ENCODE measurements at places on chromosomes 12 and 14. TPM values are rescaled to one million over a fixed set of nuclear protein-coding genes. Genes with fewer than 3 reads are reported as not detected.

GRCh38 chr12:52249511-52250047 is 16.5 kb downstream of the KRT7 start:
- H3K36me3 ChIP-seq = no peaks in the 10 kb centered on the region
- no peaks in the 10 kb centered on the region for H3K27me3 ChIP-seq
- H3K27ac ChIP-seq = no peak overlapping the region

- H3K27ac ChIP-seq = no peak overlapping the region
- H3K27me3 ChIP-seq = no peaks in the 10 kb centered on the region
- DNase-seq = no peak
- no peaks in the 10 kb centered on the region for H3K36me3 ChIP-seq
- no peak overlapping the region for H3K4me3 ChIP-seq
- H3K4me1 ChIP-seq = no peaks in the 10 kb centered on the region
Observed at GRCh38 chr12:1443421-1444141, 150.8 kb downstream of the FBXL14 start.

DNA sequence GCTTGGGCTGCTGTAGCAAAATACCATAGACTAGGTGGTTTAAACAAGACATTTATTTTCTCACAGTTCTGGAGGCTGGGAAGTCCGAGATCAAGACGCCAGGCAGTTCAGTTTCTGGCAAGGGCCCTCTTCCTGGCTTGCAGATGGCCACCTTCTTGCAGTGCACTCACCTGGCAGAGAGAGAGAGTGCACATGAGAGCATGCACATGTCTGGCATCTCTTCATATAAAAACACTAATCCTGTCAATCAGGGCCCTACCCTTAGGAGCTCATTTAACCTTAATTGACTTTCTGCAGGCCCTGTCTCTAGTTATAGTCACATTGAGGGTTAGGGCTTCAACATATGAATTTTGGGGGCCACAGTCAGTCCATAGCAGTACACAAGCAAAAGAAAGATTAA is 12.4 kb upstream of the EVL start:
- H3K36me3 ChIP-seq = no peaks in the 10 kb centered on the region
- no peak overlapping the region for H3K4me3 ChIP-seq
- no peak for DNase-seq
- H3K27me3 ChIP-seq = no peaks in the 10 kb centered on the region

GRCh38 chr12:119157528-119157927 is 21.2 kb upstream of the HSPB8 start:
- H3K4me3 ChIP-seq = no peak overlapping the region
- H3K36me3 ChIP-seq = no peaks in the 10 kb centered on the region
- no peaks in the 10 kb centered on the region for H3K4me1 ChIP-seq
- no peak overlapping the region for H3K27ac ChIP-seq
- DNase-seq = no peak
- no peaks in the 10 kb centered on the region for H3K27me3 ChIP-seq

DNA sequence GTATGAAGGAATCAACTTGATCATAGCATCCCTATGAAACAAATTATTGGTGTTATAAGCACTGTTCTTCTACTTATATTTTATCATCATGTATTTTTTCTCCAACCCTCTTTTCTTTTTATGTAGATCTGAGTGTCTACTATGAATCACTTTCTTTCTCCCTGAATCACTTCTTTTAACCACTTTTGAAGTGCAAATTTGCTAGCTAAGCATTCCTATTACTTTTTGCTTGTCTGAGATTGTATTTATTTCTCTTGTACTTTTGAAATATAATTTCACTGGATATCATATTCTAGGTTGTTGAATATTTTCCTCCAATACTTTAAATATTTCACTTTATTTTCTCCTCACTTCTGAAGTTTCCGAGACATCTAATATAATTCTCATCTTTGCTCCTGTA is 1282.3 kb upstream of the FLRT2 start:
- no peaks in the 10 kb centered on the region for H3K36me3 ChIP-seq
- H3K27ac ChIP-seq = no peak overlapping the region

- H3K4me1 ChIP-seq = no peaks in the 10 kb centered on the region
- H3K27ac ChIP-seq = no peak overlapping the region
- no peaks in the 10 kb centered on the region for H3K36me3 ChIP-seq
- H3K27me3 ChIP-seq = no peaks in the 10 kb centered on the region
- H3K4me3 ChIP-seq = no peak overlapping the region
Observed at GRCh38 chr12:68439368-68440045, 107.3 kb upstream of the MDM1 start.

GRCh38 chr14:91397965-91398591 is 19.5 kb downstream of the CCDC88C start:
- no peak overlapping the region for H3K27ac ChIP-seq
- H3K36me3 ChIP-seq = no peaks in the 10 kb centered on the region
- H3K27me3 ChIP-seq = no peaks in the 10 kb centered on the region

- no peak for DNase-seq
- no peak overlapping the region for H3K4me3 ChIP-seq
- H3K36me3 ChIP-seq = peaks cover 2% of the 10 kb centered on the region
- no peaks in the 10 kb centered on the region for H3K4me1 ChIP-seq
- no peaks in the 10 kb centered on the region for H3K27me3 ChIP-seq
- no peak overlapping the region for H3K27ac ChIP-seq
Observed at GRCh38 chr12:47969845-47970244, 6.4 kb downstream of the TMEM106C start.

GRCh38 chr14:91417983-91418386 is 365 bp upstream of the CCDC88C start:
- peak overlapping the region; percentile 23 for H3K27ac ChIP-seq
- H3K4me3 ChIP-seq = no peak overlapping the region
- H3K36me3 ChIP-seq = peaks cover 3% of the 10 kb centered on the region
- H3K4me1 ChIP-seq = peaks cover 25% of the 10 kb centered on the region
- no peak for DNase-seq

GRCh38 chr12:55718015-55718414 is 2.2 kb downstream of the BLOC1S1 start:
- H3K4me1 ChIP-seq = peaks cover 28% of the 10 kb centered on the region
- DNase-seq = no peak
- H3K36me3 ChIP-seq = no peaks in the 10 kb centered on the region
- H3K27ac ChIP-seq = no peak overlapping the region

GRCh38 chr14:65301862-65302539 is 110.5 kb upstream of the FUT8 start:
- no peak overlapping the region for H3K4me3 ChIP-seq
- no peaks in the 10 kb centered on the region for H3K4me1 ChIP-seq
- DNase-seq = no peak
- H3K27me3 ChIP-seq = no peaks in the 10 kb centered on the region
- H3K27ac ChIP-seq = no peak overlapping the region

DNA sequence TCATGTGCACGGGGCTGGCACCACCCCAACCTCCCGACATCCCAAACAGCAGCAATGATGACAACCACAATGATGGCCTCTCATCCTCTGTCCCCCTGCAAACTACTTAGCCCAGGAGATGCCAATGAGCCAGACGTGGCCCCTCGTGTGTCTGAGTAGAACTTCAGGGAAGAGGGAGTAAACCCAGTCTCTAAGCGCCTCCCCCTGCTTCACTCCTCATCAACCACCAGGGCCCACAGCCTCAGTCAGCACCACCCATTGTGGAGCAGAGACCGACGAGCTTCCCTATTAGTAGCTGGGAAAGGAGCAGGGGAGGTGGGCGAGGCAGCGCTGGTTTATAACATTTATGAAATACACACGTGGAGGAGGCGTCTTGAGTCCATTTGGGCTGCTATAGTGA is 182.7 kb upstream of the SFSWAP start:
- H3K27ac ChIP-seq = no peak overlapping the region
- H3K36me3 ChIP-seq = no peaks in the 10 kb centered on the region
- H3K27me3 ChIP-seq = no peaks in the 10 kb centered on the region

DNA sequence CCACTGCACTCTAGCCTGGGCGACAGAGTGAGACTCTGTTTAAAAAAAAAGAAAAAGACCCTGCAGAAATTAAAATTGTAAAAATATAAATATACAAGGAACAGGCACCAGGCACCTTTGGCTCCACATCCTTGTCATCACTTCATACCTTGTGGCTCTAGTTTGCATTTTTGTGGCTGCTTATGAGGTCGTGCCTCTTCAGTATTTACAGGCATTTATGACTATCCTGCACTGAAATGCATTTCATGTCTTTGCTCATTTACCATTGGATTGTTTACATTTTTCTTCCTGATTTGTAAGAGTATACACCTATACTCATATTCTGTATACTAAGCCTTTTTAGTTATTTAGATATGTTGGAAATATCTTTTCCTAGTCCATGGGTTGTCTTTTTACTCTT is 20.1 kb downstream of the BICD1 start:
- no peak overlapping the region for H3K27ac ChIP-seq
- no peaks in the 10 kb centered on the region for H3K27me3 ChIP-seq
- DNase-seq = no peak
- H3K4me3 ChIP-seq = no peak overlapping the region
- no peaks in the 10 kb centered on the region for H3K36me3 ChIP-seq
- no peaks in the 10 kb centered on the region for H3K4me1 ChIP-seq

GRCh38 chr12:116855744-116856470 is 25.3 kb downstream of the HRK start:
- H3K4me1 ChIP-seq = no peaks in the 10 kb centered on the region
- H3K4me3 ChIP-seq = no peak overlapping the region
- no peak for DNase-seq

GRCh38 chr14:71290301-71290700 is 383.0 kb downstream of the PCNX1 start:
- H3K4me1 ChIP-seq = no peaks in the 10 kb centered on the region
- no peak overlapping the region for H3K4me3 ChIP-seq
- no peak for DNase-seq
- H3K36me3 ChIP-seq = no peaks in the 10 kb centered on the region
- no peaks in the 10 kb centered on the region for H3K27me3 ChIP-seq

- no peak overlapping the region for H3K27ac ChIP-seq
- no peaks in the 10 kb centered on the region for H3K27me3 ChIP-seq
- no peak for DNase-seq
- H3K36me3 ChIP-seq = no peaks in the 10 kb centered on the region
- H3K4me3 ChIP-seq = no peak overlapping the region
Observed at GRCh38 chr14:21999402-21999801, 325.8 kb upstream of the OR4E1 start.

GRCh38 chr12:108955225-108955835 is 65.5 kb downstream of the SVOP start:
- H3K27ac ChIP-seq = no peak overlapping the region
- H3K27me3 ChIP-seq = no peaks in the 10 kb centered on the region
- H3K4me1 ChIP-seq = no peaks in the 10 kb centered on the region
- no peak overlapping the region for H3K4me3 ChIP-seq
- no peaks in the 10 kb centered on the region for H3K36me3 ChIP-seq

DNA sequence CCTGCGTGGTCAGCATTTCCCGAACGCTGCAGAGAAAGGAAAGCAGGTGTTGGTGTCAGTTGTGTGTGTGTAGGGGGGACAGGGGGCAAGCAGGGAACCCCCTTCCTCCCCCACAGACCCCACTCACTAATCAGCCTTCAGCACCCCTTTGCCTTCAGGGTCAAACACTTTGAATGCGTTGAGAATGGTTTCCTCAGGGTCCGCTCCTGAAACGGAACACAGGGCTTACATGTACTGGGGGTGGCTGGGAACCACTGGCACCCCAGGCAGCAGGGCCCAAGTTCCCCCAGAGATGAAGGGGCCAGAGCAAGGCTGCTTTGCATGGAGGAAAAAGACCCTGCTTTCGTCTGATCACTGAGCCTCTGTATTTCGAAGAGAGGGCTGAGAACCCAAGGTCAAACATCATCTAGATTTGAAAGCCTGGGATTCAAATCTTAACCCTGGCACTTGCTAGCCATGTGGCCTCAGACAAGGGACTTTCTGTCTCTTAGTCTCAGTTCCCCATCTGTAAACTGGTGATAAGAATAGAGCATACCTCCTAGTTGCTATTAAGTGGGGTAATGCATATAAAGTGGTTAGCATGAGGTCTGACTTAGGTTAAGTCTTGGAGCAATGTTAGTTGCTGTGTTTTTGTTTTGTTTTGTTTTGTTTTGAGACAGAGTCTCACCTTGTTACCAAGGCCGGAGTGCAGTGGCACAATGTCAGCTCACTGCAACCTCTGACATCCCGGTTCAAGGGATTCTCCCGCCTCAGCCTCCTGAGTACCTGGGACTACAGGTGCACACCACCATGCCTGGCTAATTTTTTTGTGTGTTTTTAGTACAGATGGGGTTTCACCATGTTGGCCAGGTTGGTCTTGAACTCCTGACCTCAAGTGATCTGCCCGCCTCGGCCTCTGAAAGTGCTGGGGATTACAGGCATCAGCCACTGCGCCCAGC is 7.0 kb downstream of the MYL2 start:
- H3K27me3 ChIP-seq = no peaks in the 10 kb centered on the region
- DNase-seq = no peak
- H3K36me3 ChIP-seq = no peaks in the 10 kb centered on the region
- H3K27ac ChIP-seq = no peak overlapping the region
- peaks cover 16% of the 10 kb centered on the region for H3K4me1 ChIP-seq

DNA sequence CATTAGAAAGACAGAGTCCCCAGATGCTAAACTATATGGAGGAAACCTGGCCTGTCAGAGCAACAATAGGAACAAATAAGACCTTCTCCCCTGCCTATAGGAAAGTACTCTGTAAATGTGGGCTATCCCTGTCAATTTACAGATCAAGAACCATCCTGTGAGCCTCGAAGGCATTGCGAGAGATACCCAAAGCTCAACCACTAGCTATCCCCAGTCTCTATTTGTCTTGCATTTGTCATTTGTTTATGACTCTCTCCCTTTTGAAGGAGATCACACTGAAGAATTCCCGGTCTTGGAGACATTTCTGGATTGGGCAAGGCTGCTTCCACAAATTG is 42.7 kb upstream of the DHRS4 start:
- H3K27me3 ChIP-seq = peaks cover 7% of the 10 kb centered on the region
- no peak for DNase-seq
- H3K27ac ChIP-seq = no peak overlapping the region
- H3K4me1 ChIP-seq = no peaks in the 10 kb centered on the region
- H3K36me3 ChIP-seq = no peaks in the 10 kb centered on the region

DNA sequence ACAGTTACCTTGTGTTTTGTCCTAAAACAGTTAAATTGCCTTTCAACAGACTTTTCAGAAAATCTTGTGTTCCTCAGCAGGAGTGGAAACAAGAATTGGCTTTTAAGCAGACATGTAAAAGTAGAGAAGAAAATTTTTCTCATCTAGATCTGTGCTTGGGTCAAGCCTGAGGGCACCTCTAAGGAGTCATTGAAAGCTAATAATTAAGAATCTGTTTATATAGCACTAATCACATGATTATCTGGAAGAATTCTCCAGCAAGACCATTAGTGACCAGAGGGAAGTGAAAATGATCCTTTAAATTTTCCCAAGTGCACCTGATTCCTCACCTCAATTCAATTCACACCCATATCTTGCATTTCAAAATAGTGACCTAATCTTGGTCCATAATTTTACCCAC is 295.0 kb downstream of the DIO2 start:
- no peak for DNase-seq
- no peak overlapping the region for H3K27ac ChIP-seq
- H3K27me3 ChIP-seq = no peaks in the 10 kb centered on the region
- H3K4me3 ChIP-seq = no peak overlapping the region
- H3K4me1 ChIP-seq = no peaks in the 10 kb centered on the region
- no peaks in the 10 kb centered on the region for H3K36me3 ChIP-seq

The SDR9C7 gene
- not detected for total RNA-seq

The DBX2 gene
- not detected for total RNA-seq

The HHIPL1 gene
- 2.0 TPM for total RNA-seq

The LHX5 gene
- not detected for total RNA-seq

The RAPGEF3 gene
- total RNA-seq = 53.6 TPM

The FAM90A1 gene
- total RNA-seq = not detected

The SERPINA3 gene
- total RNA-seq = not detected

The TEX22 gene
- 2.1 TPM for total RNA-seq

The SYT1 gene
- total RNA-seq = 15.3 TPM

The MSRB3 gene
- 63.7 TPM for total RNA-seq

The OR6J1 gene
- not detected for total RNA-seq

The CNTN1 gene
- total RNA-seq = 0.07 TPM

The PSMA6 gene
- 197 TPM for total RNA-seq

The RASSF8 gene
- 59.3 TPM for total RNA-seq

All from endothelial cell of umbilical vein (primary cell).